ENCODE measurements at places on chromosomes 2 and 18. TPM values are rescaled to one million over a fixed set of nuclear protein-coding genes. Genes with fewer than 3 reads are reported as not detected.

The MARCHF7 gene
- 121 TPM for total RNA-seq

The ITM2C gene
- 18.1 TPM for total RNA-seq

The CAMKMT gene
- 11.9 TPM for total RNA-seq

The RNU2-63P gene
- total RNA-seq = not detected

The SCG2 gene
- not detected for total RNA-seq

The SRD5A2 gene
- total RNA-seq = not detected

The C2orf66 gene
- total RNA-seq = 0.08 TPM

The NBAS gene
- 44.5 TPM for total RNA-seq

The ATAD2B gene
- total RNA-seq = 33.3 TPM

The COLEC11 gene
- total RNA-seq = 0.51 TPM

The LRRFIP1 gene
- total RNA-seq = 53.3 TPM
